ENCODE measurements at places on chromosomes 7 and 10. TPM values are rescaled to one million over a fixed set of nuclear protein-coding genes. Genes with fewer than 3 reads are reported as not detected.

Gene SCART1
- total RNA-seq: 1.2 TPM

- peak; percentile 29 for DNase-seq
Observed at GRCh38 chr10:91162050-91162494, 58.4 kb upstream of the PCGF5 start.

Gene DYNC1I1
- total RNA-seq: 0.09 TPM

GRCh38 chr7:101496017-101496416, 133.1 kb downstream of the MYL10 start:
- DNase-seq: no peak

DNA sequence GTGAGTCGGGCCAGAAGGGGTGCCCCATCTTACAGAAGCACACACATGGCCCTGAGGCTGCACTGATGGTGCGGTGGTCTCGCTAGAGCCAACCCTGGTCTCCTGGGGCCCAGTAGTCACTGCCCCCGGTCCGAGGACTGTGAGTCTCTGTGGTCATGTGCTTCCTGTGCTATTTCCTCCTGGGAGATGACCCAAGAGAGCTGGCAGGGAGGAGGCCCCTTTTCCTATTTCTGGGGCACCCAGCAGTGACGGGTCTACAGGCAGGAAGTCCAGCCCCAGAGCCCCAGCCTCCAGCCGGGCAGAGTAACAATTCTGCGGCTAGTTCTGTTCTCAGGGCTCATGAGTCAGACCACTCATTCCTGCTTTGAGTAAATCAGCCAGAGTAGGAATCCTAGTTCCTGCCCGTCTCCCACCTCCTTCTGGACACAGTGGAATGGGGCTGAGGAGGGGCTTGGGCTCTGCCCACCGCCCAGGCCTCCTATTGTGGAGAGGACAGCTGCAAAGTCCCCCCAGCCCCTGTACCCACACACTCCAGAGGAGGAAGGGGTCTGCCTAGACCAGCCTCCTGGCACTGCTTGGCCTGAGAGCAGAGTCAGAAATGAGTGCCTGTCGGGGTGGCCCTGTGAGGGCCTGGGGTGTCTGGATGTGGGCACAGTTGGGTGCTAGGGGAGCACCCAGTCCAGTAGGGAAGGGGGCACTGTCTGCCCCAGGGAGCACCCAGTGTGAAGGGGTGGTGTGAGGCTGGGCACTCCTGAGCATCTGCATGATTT, 80.5 kb upstream of the PPIF start:
- DNase-seq: peak; percentile 97

DNA sequence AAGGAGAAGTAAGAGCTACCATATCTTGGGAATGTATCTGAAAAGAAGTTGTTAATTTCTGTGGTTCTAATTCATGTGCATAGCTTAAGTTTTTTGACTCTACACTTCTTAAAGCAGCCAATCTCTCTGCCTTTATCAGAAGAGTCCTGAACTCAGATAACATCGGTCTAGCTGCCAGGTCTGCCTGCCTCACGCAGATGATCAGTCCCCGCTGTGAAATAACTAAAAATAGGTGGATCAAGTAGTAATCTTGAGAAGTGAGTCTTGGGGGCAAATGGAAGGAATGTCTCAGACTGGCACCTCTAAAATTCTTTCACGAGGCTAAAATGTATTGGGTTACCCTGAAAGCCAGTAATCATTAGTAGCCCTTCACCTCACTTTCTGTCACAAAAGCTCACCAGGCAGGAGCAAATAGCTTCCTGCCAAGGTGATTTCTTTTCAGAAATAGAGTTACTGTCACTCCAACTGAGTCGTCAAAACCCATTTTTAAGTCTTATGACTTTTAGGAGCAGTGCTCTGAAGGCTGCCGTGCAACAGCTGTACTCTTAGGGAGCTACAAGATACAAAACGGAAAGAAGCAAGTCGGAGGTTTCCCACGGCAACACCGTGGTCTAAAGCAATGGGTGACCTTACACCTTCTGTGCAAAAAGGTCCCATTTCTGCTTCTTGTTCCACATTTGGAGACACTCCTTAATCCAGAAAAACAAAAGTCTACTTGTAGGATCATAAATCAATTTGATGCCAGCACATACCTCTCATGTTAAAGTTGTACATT, 85.2 kb downstream of the ABCB5 start:
- no peak for DNase-seq

Gene ADAM12
- total RNA-seq: 7.1 TPM

Gene PAPOLB
- not detected for total RNA-seq

Gene CUL2
- 43.8 TPM for total RNA-seq

GRCh38 chr10:5951167-5951711, 26.1 kb downstream of the IL15RA start:
- DNase-seq: peak; percentile 11

Gene TMEM229A
- not detected for total RNA-seq

Gene PLXDC2
- 1.9 TPM for total RNA-seq

- DNase-seq: peak; percentile 65
Observed at GRCh38 chr10:102342958-102343357, 52.5 kb upstream of the NFKB2 start.

Gene TMEM60
- 23.1 TPM for total RNA-seq

DNA sequence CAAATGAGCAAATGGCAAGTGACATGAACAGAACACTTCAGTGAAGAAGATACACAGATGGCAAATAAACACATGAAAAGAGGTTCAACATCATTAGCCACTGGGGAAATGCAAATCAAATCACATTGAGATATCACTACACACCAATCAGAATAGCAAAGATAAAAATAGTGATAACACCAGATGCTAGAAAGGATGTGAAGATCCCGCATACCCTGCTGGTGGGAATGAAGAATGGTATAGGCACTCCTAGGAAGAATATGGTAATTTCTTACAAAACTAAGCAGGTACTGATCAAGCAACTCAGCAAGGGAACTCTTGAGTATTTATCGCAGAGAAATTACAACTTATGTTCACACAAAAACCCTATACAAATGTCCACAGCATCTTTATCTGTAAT, 11.2 kb downstream of the LAMB4 start:
- DNase-seq: no peak

DNA sequence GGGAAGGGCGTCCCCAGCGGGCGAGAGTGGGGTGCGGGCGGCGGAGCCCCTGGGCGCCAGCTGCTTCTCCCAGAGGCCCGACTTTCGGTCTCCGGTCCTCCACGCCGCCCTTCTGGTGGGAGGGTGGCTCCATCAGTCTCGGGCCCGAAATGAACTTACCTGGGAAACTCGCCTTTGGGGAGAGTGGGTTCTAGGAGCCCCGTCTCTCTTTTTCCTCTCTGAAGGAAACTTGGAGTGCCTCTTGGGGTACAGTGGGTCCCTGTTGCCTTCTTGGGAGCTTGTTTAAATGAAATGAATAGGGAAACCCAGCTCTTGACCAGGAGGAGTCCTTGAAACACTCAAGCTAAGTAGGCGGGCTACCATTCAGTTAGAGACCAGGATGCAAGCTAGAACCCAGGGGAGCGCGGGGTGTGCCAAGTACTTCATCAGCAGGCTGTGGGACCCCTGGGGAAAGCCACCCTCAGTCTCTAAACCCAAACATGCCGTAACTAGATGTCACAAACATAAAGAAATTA, 1.3 kb downstream of the SLC26A4 start:
- no peak for DNase-seq

Gene PTPN20
- not detected for total RNA-seq

Gene PRR15
- 0.10 TPM for total RNA-seq

Gene TMEM225B
- 0.19 TPM for total RNA-seq

DNA sequence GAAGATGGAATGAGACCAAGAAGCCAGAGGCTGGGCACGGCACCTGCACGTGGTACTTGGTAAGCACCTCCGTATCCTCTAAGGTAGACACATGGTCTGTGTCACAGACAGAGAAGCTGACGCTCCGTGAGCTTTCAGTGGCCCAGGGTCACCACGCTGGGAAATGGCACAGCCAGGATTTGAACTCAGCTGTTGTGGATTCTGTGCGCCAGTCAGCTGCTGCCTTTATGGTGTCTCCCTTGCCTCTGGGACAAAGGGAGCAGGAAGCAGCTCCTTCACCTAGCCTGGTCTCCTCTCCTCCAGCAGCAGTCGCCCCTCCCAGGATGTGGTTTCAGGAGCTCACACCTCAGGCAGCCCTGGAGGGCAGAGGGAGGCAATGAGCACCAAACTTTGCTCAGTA, 110.8 kb downstream of the ARHGAP22 start:
- DNase-seq: no peak

Gene ASIC3
- total RNA-seq: 0.83 TPM

GRCh38 chr7:80643336-80643915, 5.0 kb downstream of the CD36 start:
- no peak for DNase-seq

DNA sequence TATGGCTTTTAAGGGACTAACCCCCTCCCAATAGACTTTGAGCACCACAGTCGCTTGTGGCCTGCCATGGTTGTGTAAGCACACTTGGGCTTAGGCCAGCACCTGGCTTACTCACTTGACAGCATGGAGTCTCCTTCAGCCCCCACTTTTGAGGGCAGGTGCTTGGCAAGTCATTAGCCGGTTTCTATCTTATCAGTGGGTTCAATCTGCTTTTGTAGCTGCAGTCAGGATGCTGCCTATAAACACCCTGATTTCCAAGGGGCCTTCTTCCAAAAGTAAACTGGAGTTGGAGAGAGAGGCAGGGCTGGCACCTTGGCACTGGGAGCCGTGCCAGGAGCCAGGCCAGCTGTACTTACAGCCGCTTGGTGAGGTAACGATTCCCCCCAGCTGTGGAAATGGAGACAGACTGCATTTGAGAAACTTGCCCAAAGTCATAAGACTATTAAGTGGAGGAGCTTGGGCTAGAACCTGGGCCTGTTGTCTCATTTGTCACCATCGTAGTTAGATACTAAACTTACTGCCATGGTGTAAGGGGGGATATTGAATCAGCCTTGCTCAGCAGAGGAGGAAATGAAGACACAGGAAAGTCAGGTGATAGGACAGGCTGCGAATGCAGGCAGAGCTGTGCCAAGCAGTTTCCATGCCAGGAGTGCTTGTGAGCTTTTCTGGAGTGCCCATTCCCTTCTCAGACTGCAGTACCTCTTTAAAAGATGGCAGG, 92.2 kb upstream of the EFCAB10 start:
- DNase-seq: no peak

DNA sequence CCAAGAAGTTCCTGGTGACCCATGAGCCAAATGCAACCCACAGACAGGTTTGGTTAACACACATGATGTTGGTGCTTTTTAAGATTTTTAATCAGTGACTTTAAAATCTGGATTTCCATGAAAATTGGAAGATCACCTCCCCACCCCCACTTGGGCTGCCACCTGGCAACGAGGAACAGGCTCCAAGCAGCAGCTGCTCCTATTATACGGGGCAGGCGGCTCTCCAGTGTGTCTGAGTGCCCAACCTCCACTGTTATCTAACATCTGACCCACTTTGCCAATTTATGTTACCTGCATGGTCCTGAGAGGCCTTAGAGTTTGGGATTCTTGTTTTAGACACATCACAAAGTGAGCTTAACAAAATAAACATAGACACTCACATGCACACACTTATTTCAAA, 56.4 kb downstream of the SGMS1 start:
- DNase-seq: no peak

Gene SLC26A5
- total RNA-seq: not detected

Gene PDE6C
- total RNA-seq: not detected

Gene SPDYE9
- not detected for total RNA-seq

DNA sequence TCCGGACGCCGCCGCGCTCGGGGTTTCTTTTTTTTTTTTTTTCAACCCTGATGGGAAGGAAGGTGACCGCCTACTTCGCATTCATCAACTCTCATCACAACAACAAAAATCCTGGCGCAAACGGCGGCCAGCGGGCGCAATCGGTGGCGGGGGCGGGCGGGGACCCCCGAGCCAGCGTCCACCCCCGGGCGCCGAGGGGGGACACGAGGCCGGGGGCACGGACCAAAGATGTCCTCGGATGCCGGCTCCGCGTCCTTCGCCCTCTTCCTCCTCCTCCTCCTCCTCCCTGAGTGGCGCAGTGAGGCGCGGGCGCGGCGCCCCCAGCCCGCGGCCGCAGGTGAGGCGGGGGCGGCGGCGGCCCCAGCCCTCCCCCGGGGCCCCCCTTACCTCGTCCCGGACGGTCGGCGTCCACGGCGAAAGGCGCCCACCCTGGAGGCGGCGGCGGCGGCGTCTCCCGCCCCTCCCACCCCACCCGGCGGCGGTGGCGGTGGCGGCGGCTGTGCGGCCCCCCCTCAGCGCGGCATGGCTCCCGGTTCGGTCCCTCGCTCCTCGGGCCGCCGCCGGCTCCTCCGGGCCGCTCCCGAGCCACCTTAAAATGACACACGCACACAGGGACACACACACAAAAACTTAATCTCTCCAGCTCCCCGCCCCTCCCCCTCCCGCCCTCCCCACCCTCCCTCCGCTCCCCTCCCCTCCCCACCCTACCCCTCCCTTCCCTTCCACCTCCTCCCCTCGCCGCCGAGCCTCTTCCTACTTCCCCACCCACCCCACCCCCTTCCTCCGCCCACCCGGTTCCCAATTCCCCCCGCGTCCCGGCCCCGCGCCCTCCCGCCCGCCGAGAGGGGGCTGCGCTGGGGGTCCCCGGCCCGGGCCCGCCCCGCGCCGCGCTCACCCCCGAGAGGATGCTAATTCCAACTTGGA, at the start of gene CTBP2:
Gene CTBP2 (minus strand): TSS at position 632 of the 924 bp plus-strand sequence.
- no peak for DNase-seq

DNA sequence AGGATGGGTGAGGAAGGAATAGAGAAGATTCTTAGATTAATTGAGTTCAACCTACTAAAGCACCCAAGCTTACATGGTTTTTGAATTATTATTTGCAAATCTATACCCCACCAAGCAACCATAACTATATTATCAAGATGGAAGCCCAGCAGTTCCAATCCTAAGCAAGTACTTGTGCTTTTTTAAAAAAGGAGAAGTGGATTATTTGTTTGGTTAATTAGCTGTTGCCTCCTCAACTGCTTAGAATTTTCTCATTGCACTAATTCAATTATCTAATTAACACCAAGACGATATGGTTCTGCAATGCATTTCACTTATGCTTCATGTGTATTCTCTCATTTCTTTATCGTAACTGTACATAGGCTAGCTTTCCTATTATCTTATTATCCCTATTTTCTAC, 27.3 kb upstream of the WIPF3 start:
- no peak for DNase-seq

DNA sequence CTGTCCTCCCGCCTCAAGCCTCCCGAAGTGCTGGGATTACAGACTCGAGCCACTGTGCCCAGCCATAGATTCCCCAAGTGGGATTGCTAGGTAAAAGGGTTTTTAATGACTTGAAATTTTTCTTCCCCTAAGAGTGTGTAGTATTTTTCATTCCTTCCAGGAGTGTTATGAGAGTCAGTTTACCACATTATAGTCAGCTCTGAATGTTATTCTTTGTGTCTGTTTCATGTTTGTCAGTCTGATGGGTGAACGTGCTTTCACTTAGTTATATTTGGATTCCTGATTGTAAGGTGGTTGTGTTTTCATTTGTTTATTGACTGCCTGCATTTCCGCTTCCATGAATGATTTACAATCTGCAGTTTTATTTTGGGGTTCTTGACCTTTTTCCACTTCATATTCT, 6.3 kb downstream of the ZNF212 start:
- DNase-seq: no peak

- DNase-seq: no peak
Observed at GRCh38 chr10:101708073-101708472, 13.1 kb upstream of the FBXW4 start.

Gene STEAP1B
- 89.5 TPM for total RNA-seq

Gene CDNF
- total RNA-seq: 1.3 TPM

GRCh38 chr10:116602648-116603400, 12.1 kb downstream of the PNLIPRP1 start:
- DNase-seq: no peak

Gene NRCAM
- total RNA-seq: 0.27 TPM
